ENCODE measurements at places on chromosomes 6 and 20.

DNA sequence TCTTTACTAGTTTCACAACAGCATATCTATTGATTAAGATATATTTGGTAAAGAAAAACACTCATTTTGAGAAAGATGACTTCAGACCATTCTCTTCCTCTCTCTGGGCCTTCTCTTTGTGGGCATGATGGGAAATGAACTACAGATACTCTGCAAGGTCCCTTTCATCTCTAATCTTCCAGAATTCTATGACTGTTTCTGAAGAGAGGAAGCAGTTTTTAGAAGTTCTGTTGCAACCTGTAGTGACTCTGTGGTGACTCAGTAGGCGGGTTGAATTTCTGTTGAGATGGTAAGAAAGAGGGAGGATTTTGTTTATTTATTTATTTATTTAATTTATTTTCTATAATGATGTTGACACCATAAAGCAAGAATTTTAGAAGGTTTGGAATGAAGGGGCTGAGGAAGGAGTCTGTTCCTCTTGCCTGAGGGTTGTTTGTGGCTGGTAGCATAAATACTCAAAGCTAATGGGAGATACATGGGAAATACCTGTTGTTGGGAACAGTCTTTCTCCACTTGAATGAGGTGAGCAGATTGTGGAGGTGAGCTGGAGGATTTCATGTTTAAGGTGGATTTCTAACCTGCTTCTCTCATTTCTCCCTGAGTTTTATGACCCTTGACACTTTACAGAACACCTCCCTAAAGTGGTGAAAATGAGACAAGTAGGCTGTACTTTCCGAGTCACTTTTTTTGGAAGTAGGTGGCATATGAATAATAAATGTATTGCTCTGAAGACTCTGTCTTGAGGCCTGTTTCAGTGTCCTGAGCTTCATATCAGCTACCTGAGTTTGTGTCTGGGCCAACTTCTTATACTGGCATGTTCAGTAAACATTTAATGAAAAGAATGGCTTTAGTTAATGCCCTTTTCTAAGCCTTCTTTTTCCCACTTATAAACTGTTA lies 15.0 kb downstream of the ACSS2 start:
- DNase-seq = no peak

- DNase-seq = no peak
These were observed 9.2 kb upstream of the SIRPD start for GRCh38 chr20:1566701-1567100.

DNA sequence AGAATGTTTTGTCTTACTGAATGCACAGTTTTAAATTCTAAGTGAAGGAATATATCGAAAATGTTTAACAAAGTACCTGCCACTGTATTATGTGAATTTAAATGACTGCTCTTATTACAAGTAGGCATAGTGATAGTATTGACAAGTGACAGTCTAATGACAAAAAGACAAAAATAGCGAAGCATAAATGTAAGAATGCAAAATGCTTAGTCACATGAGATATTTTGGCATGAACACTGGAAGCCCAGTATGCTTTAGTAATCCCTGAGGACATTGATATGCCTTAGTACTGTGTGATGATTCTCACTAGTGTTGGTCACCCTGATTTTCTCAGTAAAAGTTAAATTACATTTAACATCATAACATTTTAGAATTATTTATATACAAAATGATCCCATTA lies 153.5 kb downstream of the EYA4 start:
- no peak for DNase-seq

DNA sequence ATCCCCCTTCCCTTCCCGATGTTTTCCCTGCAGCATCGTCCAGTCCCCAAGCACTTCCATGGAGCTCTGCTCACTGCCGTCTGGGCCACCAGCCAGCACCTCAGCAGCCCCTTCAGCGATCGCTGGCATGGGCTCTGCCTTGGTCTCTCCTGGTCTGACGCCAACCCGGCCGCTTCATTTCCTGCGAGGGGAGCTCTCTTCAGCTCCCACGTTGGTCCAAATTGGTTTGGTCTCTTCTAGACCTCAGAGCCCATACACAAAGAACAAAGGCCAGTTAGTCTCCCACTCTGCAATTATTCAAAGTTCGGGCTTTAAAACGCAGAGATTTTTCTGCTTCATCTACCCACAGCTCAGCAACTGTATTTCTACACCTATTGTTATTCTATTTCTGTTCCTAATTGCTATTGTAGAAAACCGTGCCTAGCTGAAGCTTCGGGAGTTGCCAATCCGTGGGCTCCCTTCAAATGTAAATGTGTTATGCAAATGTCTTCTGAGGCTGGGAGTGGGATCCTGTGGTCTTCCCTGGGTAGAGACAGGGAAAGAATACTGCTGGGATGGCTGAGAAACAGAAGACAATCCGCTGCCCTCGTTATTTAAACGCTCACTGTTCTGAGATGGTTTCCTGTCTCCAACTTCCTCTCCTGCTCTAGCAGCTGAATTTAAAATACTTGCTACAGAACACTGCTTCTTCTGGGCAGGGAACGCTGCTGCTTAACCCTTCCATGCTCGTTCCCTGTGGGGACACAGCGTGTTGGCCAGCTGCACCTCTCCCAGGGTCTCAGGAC lies 154.2 kb upstream of the QKI start:
- DNase-seq = peak; percentile 82

DNA sequence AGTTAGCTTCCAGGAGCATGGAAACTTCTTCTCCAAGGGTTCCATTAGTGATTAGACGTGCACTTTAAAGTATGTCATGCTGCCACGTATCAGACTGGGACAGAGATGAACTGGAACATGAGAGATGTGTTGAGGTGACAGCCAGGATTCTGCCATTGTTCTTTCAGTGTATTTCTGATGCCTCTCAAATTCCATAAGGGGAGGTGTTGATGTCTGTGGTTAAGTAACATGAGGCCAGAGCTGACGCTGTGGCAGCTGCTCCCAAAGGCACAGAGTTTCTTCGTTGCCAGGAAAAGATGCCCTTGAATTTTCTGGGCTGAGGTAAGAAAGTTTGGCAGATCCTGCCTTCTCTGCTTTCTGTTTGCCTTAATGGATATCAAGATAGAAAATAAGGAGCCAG lies 63.5 kb downstream of the TRMT6 start:
- no peak for DNase-seq

DNA sequence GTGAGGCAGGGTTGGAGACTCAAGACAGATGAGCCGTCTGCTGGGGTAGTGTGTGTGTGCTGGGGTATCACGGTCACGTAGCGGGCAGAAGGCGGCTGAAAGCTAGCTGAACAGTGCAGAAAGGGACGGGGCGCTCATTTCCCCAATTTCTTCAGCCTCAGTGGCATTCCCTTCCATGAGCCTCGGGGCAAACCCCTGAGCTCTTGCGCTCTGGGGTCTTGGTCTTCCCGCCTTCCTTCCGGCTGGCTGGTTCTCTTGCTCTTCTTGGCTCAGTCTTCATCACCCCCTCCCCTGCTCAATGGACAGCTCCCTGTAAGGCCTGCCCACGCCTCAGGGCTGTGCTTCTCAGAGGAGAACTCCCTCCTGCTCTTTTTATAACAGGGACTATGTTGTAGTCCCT lies 15.5 kb upstream of the TMEM181 start:
- DNase-seq = no peak

DNA sequence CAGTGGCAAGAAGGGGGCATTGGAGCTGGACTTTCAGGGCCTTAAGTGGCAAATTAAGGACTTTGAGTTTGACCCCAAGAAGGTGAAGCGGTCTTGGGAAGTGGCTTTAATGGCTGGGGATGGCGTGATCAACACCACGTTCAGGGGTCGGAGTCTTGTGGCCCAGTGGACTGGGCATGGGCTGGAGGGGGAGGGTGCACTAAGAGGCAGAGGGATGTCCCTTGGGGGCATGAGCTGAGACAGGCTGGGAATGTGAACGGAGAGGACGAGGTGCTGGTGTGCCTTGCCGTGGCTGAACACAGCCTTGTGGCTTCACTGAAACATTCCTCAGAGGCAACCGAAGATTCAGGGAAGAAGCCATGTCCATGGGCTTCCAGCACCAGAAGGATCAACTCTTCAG lies 227.0 kb downstream of the SYNDIG1 start:
- peak; percentile 12 for DNase-seq

- DNase-seq = no peak
These were observed 296.9 kb downstream of the HIVEP2 start for GRCh38 chr6:142648036-142648451.

- no peak for DNase-seq
These were observed 1.0 kb downstream of the HELZ2 start for GRCh38 chr20:63572788-63573646.

- no peak for DNase-seq
These were observed 30.6 kb downstream of the HIVEP2 start for GRCh38 chr6:142914369-142914768.

DNA sequence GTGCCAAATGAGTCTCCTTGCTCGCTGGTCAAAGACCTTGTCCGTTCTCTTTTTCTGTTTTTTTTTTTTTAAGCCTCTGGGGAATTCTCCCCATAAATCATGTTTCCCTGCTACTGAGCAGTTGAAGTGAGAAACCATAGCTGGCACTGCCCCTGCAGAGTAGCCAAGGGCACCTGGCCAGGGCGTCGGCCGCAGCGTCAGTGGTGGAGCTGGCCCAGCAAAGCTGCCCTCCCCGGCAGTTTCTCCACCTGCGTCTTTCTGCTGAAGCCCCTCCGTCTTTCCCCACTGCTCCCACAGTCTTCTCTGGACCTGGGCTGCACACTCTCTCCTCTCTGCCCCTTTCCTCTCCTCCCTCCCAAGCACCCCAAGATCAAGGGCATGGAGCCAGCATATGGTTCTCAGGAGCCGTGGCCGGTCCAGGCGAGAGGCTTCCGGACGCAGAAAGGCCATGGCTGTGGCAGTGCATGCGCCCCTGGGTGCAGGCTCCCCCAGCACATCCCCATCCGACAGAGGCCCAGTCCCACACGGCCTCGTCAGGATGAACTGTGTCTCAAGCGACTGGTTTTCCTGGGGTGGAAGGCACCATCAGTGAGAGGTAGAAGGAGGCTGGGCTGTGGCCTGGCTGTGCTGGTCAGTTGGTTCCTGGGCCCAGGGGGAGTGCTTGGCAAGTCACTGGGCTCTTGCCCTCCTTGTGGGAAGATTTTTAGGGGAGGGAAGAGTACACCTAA lies 218.1 kb downstream of the ERMARD start:
- peak; percentile 11 for DNase-seq

DNA sequence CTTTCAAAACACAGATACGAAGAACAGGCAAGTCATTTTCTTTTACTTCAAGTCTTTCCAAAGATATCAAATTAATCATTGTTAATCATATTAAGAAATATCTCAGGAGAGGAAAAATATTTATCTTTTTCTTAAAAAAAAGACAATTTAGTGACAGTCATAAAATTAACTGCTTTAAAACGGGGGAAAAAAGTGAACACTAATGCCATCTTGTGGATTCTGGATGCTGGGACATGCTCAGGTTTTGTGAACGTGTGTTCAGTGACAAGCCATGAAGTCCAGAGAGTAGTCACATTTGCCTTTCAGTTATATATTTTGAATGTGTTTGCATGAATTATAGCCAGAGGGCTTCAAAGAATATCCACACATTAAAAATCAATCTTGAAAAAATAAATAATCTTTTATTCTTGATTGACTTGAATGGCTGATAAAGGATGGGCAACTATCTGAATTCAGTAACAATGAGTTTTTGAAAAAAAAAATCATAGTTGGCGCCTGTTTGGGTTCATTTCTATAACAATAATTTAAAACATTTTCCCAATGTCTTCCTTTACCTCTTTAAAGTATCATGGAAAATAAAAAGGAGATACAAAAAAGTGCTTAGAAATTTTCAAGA lies 74.7 kb upstream of the NOX3 start:
- DNase-seq = peak; percentile 23

DNA sequence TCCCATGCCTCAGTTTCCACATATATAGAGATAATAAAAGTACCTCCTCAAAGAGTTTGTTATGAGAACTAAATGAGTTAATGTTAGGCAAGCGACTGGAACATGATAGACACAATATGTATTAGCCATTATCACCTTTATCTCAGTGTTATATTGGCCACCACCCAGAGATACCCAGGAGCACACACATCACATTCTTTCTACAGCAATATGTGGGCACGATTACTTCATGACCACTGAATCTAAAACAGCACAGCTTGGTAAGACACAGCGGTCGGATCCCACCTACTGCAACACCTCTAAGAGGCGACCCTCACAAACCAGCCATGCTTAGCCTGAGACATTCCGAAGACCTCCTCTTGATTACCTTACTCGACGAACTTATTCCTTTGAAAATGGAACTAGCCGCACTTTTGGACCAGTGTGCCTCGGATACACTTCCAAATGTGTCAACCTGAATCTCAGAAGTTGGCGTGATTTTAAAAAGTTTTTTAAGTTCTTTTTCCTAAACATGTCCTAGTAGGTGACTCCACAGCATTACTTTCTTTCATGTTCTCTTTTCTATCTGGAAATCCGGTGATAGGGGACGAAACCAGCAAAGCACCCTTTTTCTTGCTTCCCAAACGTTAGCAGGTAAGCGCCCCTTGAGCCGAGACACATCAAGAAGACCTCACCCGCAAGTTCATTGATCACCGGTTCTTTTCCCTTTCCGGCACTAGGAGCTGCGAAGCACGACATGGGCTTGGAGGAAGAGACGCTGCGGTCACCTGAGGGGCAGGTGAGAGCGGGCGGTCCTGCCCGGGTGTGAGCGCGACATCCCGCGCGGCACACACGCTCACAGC lies 923 bp downstream of the GMDS start:
- no peak for DNase-seq

- DNase-seq = no peak
These were observed 182.3 kb downstream of the THBS2 start for GRCh38 chr6:169071394-169071793.

- no peak for DNase-seq
These were observed 139.2 kb upstream of the SASH1 start for GRCh38 chr6:148203281-148203925.

GRCh38 chr6:48542191-48542590 lies 431.2 kb upstream of the PTCHD4 start:
- no peak for DNase-seq

- no peak for DNase-seq
These were observed 3.1 kb downstream of the PLAGL2 start for GRCh38 chr20:32204205-32205109.

DNA sequence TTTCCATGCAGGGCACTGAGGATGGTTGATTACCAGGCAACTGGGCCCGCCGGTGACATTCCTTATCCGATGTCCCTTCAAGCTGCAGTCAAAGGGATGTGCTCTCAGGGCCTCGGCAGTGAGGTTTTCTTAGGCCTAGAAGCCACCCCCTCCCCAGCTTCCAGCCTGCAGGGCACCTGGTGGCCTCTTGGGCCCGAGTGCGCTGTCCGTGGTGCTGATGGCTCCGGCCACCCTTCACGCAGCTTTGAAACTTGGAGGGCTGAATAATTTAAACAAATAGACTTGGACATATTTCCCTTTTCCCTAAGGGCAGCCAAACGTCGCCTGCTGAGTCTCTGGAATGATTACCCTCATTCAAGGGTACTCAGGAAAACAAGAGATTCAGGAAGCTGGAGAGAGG lies 8.9 kb upstream of the MLN start:
- DNase-seq = no peak

GRCh38 chr6:142356201-142356883 lies 54.5 kb downstream of the ADGRG6 start:
- DNase-seq = no peak

GRCh38 chr20:11654766-11655165 lies 262.9 kb upstream of the BTBD3 start:
- DNase-seq = no peak
